SK-N-SH treated with all-trans-retinoic acid at 6 μM for 48 hours (cell line): ENCODE measurements at places on chromosomes 1 and 21.

DNA sequence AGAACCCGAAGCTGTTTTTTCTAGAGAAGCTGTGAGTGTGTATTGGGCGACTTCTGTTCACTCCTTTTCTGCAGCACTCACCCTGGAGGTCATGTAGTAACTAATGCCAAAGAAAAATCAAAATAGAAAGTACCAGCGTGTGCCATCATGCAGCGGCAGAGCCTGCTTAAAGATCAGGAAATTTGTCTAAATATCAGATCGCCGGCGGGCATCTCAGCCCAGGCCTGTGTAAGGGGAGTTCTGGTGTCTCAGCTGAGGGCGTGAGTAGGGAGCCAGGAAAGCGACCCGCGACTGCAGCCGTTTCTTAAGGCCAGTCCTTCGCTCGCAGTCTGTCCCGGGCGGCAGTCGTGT lies 768 bp downstream of the EDARADD start:
- peak; percentile 70 for ATAC-seq

GRCh38 chr1:218705911-218706893 lies 361.1 kb downstream of the TGFB2 start:
- ATAC-seq: peak; percentile 90

- no peak for ATAC-seq
Observed at GRCh38 chr1:185444676-185445075, 127.6 kb upstream of the IVNS1ABP start.

GRCh38 chr1:182877842-182878241 lies 38.7 kb downstream of the DHX9 start:
- no peak for ATAC-seq

GRCh38 chr1:193322211-193322610 lies 135.8 kb upstream of the B3GALT2 start:
- ATAC-seq: peak; percentile 93

- ATAC-seq: peak; percentile 98
Observed at GRCh38 chr1:27284425-27285273, 37.3 kb upstream of the TMEM222 start.

- no peak for ATAC-seq
Observed at GRCh38 chr1:21295002-21295401, 4.7 kb upstream of the ECE1 start.

- ATAC-seq: no peak
Observed at GRCh38 chr21:41429305-41429704, 3.3 kb downstream of the MX1 start.

DNA sequence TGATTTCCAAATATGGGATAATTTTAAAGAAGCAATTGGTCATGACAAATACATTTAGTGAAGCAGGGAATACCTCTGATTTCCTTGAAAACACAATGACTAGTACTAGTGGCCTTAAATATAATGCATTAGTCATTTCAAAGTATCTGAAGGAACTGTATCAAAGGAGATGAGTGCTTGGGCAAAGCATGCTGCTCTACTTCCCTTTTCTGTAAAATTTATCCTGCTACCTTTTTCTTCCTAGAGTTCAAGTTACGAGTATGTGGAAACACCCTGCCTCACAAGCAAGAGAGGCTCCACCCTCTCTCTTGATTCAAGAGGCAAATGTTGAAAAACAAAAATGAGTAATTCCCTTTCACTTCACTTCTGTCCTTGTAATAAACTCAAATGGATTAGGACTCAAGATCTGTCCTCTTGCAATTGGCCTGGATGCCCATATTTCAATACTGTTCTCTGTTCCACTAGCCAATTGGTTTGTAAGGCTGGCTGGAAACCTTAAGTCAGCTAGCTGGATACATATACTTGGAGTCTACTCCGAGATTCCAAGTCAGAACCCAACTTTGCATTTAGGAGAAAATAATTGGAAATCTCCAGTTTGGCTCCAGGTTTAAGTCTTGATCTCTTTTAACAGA lies 92.5 kb downstream of the CDC42BPA start:
- peak; percentile 88 for ATAC-seq

GRCh38 chr21:34916446-34916845 lies 132.7 kb downstream of the RUNX1 start:
- peak; percentile 44 for ATAC-seq

DNA sequence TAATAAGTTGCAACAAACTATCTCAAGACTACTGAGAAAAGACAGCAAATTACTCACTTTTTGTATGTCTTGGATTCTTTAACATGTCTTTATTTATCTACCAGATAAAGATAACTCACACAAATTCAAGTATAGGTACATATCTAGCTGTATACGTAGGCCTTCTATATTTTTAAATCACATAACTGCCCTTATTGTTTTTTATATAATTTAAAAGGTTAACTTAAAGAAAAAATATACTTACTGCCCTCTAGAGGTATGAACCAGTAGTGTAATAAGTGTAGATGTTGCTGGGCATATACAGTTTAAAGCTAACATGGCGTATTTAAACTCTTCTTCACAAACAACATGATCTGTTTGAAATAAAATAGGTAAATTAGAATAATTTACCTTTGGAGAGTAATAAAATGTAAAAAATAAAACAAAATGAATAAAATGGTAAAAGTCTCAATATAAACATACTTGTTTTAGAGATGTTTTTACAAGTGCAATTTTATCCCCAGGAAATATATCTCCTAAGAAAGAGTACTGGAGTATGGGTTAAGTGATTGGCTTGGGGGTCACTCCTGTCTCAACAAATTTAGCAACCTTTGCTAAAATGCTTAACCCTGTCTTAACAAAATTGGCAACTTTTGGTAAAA lies 235.2 kb downstream of the KCNT2 start:
- ATAC-seq: peak; percentile 71

DNA sequence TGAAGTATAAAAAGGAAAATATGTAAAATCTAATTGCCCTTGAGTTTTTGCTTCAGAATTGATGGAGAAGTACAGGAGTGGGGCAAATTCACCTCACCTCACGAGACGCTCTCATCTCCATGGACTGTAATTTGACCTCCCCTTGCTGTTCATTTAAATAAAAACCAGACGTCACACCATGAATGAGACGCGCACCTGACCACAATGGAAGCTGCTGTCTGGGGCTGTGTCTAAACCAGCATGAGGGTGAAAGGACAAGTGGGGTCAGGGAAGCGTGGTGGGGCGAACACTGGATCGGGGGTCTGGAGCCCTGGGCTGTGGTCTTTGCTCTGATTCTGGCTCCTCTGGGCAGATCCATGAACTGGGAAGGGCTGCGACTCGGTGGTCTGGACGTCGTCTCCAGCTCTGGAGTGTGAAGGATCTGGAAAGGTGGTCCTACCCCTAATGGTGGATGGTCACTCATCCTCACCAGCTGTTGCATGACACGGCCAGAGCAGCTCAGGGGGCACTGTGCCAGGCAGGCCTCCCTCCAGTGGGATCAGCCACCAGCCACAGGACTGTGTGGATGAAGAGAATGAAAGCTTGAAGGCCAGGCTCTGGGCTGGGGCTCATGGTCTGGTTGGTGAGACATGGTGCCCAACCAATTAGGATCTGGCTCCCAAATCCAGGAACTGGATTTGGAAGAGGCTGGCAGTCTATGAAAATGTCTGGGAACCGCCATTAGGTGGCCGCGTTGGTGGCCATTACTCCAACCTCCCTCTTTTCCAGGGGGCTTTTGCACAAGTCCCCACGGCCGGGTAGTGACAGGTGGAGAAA lies 728.6 kb downstream of the PTPRU start:
- no peak for ATAC-seq

GRCh38 chr1:112788561-112788960 lies 73.4 kb upstream of the PPM1J start:
- ATAC-seq: no peak

DNA sequence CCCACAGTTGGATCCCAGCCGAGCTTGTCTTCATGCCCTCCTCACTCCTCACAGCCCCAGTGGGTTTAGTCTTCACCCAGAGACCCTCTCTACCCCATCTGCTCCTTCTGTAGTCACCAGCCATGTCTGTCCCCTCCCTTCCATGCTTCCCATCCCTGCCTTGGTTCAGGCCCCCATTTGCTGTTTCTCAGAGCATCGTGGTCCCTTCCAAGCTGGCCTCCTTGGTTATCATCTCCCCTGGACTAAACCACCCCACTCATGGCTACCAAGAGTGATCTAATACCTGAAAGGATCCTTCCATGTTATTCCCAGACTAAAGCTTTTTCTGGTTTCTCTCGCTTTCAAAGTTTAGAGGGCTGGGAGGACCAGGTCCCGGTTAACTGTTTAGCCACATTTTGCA lies 8.3 kb downstream of the CNIH3 start:
- no peak for ATAC-seq

DNA sequence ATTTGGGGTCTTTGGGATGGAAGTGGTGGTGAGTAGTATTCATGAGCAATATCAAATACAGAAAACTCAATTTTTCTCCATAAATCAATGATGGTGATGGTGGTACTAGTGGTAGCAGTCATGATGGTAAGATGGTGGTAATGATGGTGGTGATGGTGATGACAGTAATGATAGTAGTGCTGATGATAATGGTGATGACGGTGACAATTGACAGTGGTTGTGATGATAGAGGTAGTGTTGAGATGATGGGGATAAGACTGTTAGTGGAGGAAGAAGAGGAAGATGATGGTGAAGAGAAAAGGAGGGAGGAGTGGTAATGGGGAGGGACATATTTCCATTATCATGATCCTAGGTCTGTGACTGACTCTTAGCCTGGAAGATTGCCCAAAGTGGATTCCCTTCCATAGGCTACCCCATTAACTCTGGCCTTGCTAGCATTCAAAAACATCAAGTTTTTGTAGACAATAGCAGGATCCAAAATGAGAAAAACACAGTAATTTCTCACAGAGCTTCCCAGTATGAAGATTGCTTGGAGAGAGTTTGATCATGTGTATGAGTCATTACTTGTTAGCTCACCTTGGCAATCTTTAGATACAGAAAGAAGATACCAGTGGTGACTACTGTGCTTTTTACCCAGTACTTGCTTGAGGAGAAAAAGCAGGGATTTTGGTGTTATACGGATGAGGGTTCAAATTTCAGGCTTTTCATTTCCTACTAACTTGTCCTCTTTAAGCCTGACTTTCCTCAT lies 93.9 kb downstream of the ATP1A1 start:
- no peak for ATAC-seq

DNA sequence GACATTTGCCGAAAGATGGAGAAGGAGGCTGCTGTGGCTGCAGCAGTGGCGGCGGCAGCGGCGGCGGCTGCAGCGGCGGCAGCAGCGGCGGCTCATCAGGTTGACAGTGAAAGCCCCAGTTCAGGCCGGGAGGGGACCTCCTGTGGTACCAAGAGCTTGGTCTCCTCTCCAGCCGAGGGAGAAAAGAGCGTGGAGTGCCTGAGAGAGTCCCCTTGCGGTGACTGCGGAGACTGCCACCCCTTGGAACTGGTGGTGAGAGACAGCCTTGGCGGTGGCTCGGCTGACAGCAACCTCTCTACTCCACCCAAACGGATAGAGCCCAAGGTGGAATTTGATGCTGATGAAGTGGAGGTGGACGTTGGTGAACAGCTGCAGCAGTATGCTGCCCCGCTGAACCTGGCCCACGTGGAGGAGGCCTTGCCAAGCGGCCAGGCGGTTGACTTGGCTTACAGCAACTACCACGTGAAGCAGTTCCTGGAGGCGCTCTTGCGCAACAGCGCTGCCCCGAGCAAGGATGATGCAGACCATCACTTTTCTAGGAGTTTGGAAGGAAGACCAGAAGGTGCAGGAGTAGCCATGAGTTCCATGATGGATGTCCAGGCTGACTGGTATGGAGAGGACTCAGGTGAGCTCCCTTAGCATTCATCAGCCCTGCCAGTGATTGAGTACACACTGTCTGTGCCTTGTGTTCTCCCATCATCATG lies 6.3 kb downstream of the ZBTB8B start:
- ATAC-seq: no peak

DNA sequence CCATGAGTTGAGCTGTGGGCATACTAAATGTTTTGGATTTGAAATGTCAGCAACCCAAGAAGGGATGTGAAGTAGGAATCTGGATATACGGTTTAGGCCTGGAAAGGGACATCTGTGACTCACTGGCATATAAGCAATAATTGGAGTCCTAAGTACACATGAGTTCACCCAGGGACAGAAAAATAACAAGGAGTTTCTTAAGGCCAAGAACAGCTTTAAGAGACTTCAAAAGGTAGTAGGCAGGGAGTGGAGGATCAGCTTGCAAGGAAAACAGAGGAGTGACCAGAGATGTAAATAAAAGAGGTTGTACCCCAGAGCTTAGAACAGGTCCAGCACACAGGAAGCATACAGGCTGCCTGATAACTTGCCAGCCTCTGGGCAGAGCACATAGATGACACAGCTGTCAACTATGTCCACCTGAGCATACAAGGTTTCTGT lies 28.1 kb downstream of the TMEM50B start:
- ATAC-seq: peak; percentile 63

GRCh38 chr1:2241820-2242219 lies 13.7 kb downstream of the SKI start:
- no peak for ATAC-seq

- ATAC-seq: no peak
Observed at GRCh38 chr1:67118646-67119045, 16.1 kb downstream of the C1orf141 start.

GRCh38 chr1:59595774-59596173 lies 219.0 kb upstream of the HOOK1 start:
- peak; percentile 95 for ATAC-seq

DNA sequence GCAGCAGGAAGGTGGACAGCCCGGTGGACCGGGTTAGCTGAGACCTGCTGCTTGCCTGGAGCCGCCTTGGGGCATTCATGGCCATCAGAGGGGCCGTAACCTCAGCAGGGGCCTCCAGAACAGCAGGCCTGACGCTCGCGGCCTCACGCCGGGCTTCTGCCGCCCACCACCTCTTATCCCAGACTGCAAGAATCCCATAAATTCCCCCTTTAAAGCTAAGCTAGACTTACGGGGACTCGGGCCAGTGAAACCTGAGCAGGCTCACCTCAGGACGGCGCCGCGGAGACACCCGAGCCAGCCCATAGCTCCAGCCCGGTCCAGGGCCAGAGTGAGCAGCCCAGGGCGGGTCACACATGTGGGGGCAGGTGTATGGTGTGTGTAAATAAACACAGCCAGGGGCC lies 132.3 kb downstream of the GLIS1 start:
- no peak for ATAC-seq

DNA sequence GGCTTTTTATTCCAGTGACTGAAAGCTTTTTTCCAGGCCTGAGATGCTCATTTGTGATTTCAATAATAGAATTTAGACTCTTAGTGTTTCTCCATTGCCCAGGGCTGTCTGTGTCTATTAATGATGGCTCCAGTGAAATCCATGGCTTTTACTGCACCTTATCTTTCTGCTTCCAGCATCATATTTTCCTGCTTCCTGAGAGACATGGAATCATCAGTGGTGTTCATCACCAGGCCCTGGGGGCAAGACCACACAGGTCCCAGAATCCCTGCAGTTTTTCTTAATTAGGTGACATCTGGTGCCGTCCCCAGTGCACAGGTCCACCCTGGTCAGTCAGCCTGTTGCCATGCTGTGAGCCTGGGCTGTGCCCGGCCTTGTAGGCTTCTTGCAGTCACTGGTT lies 15.5 kb downstream of the NT5C1A start:
- peak; percentile 16; the same call in 1 of the 3 replicates for ATAC-seq
